ENCODE measurements at places on chromosomes 4 and X. TPM values are rescaled to one million over a fixed set of nuclear protein-coding genes. Genes with fewer than 3 reads are reported as not detected.

The RBM46 gene
- not detected for total RNA-seq

DNA sequence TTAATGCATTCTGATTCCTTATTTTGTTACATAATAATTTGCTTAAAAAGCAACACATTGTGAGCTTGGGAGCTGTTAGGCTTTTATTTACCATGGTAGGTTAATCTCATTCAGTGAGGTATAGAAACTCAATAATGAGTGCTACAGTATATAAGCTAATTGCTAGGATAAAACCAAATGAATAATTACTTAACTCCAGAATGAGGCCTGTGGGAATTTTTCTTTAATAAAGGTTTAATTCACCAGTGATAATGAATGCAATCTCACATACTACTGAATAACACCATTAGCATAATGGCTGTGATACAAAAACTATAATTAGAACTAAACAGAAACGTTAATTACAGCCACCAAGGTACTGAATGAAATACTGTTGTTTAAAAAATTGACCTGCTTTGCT, 326.3 kb downstream of the IQCM start:
- DNase-seq: no peak

DNA sequence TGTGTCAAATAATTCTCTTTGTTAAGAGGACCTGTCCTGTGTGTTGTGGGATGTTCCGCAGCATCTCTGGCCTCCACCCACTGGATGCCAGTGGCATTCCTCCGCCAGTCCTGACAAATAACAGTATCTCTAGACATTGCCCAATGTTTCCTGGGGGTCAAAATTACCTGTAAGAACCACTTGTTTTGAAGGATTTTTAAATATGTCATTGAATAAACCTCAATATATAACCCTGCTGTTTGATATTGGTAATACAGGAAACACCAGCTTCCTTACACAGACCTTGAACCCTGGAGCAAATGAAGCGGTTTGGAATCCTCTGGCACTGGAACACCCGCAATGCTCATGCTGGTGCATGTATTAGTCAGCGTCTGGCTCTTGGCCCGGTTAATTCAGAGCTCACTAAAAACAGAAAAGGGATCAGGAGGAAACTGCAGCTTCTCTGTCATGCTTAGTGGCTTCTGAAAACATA, 101.3 kb downstream of the TBL1X start:
- DNase-seq: peak; percentile 34

The COL25A1 gene
- 2.8 TPM for total RNA-seq

DNA sequence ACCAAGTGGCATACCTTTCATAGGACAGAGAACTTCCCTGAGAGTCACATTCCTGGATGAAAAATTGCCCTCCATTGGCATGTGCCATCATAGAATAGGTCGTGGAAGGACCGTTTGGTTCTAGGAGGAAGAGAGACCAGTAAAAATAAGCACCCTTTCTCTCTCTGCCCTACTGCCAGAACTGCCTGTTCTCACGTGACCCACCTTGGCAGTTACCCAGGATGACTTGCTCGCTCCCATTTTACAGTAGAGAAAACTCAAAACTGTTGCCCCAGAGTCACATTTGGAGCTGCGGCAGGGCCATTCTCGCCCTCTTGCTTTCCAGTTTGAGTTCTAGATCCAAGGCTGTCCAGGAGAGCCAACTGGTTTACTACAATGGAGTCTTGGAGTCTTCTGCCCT, 1.1 kb upstream of the NLGN3 start:
- peak; percentile 26 for DNase-seq

GRCh38 chr4:65508168-65508567, 162.1 kb downstream of the EPHA5 start:
- DNase-seq: no peak

DNA sequence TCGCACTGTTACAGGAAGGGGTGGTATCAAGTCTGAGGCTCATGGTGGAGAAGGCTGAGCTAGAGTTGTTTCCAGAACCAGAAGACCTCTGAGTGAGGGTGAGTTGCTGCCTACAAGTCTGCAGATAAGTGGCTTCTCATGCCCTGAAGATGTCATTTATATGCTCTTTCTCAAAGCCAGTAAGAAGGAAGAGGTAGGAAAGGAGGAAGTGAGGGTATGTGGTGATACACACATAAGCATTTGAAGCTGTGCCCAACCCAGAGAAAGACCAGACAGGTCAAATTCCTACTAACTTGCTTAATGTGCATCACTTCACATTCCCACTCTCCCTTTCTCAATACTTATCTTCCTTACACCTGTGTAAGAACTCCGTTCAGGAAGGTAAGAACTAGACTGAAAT, at the start of gene PPBP:
Gene PPBP, minus strand, starts transcription at position 130 of the 400 bp plus-strand sequence. Its CDS starts 87 bp downstream, at position 43.
- no peak for DNase-seq

- no peak for DNase-seq
These were observed 112.2 kb downstream of the IDS start for GRCh38 chrX:149392921-149393320.

The NKX6-1 gene
- total RNA-seq: 0.40 TPM

GRCh38 chr4:168979338-168979737, 30.7 kb downstream of the CBR4 start:
- no peak for DNase-seq

- no peak for DNase-seq
These were observed 300.9 kb upstream of the HS3ST1 start for GRCh38 chr4:11729548-11729947.

- no peak for DNase-seq
These were observed 10.3 kb downstream of the GABRQ start for GRCh38 chrX:152647978-152648377.

- DNase-seq: no peak
These were observed 31.7 kb downstream of the USP9X start for GRCh38 chrX:41116948-41117347.

DNA sequence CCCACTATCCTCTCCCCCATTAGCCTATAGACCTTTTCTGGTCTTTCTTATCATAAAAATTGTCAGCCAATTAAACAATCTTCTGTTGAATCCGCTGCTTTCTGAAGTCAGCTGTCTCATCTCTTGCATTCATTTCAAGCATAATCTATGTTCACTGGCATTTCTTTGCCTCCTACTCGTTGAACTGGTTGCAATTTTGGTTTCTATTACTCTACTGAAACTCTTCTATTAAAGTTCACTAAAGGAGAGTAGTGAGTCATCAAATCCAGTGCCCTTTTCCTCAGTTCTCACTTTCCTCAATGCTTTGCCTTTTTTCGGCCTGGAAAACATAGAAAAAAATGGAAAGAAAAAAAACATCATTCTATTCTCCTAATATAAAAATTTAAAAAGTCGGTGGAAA, 23.9 kb upstream of the CXCL13 start:
- DNase-seq: no peak

The SRPX gene
- total RNA-seq: 8.6 TPM

The KLHL34 gene
- not detected for total RNA-seq

- DNase-seq: no peak
These were observed 902 bp upstream of the LARP1B start for GRCh38 chr4:128060121-128060698.

- DNase-seq: no peak
These were observed 30.6 kb upstream of the RAB40A start for GRCh38 chrX:103549916-103550315.

GRCh38 chr4:185540487-185541120, 5.3 kb upstream of the PDLIM3 start:
- DNase-seq: no peak

DNA sequence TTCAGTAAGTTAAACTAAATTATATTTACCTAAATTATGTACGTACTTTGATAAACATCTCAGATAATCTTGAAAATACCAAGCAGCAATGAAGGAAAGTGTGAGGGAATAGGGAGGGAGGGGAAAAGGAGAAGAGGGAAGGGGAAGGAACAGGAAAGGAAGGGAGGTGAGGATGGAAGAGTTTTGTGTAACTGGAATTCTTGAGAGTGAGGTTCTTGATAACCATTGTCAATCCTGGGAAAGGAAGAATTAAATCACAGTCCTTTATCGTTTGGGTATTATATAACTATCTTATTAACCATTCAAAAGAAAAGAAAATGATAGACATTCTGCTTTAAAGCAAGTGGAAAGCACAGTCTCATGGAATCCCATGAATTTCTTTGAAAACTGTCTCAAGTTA, 795.0 kb downstream of the CCSER1 start:
- no peak for DNase-seq

DNA sequence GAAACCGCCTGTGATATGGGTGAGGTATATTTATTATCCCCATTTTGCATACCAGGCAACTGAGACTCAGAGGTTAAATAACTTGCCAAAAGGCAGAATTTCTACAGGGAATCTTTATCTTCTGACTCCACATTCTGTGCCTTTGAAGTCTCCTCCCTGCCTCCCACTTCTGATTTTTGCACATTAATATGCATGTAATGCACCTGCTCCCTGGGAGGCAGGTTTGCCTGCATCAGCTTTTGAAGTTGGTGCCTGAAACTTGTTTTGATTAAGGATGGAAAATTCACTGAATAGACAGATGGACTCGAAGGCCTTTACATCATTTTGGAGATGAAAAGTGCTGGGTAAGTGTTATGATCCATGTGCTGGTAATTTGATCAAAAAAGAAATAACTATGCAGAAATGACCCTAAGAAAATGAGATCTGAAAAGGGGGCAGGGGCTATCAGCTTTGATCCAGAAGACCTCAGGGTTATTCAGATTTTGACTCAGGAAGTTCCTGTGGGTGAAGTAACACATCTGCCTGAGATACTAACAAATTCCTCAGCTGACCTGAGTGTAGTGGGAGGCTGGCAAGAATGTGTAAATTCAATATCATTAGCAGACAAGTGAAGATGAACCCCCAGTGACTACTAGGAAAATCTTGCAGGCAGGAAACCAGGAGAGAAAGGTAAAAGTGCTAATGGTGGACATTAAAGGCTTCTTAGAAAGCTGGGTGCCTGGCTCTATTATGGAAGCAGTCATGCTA, 167.5 kb upstream of the BOD1L1 start:
- no peak for DNase-seq

All from prostate gland (tissue), 2 donors.